ENCODE measurements at places on chromosomes 6 and 20.

GRCh38 chr6:101777646-101778045 lies 384.1 kb downstream of the GRIK2 start:
- no peak for DNase-seq

DNA sequence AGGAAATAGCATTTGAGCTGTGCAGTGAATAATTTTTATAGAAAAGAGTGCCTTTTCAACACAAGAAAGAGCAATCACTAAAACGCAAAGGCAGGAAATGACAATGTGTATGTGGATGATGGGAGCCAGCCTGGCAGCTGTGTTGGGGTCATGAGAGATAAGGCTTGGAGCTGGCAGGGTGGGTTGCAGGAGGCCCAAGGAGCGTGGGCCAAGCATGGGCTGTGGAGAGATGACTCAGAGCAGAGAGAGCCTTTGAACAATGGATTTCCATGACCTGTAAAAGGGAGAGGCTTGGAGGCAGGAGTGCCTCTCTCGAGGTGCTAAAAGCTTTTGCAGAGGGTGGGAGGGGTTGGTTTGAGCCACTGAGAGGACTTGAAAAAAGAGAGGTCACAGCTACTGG lies 6.6 kb upstream of the TBC1D7 start:
- no peak for DNase-seq

- DNase-seq = no peak
These were observed 96.6 kb upstream of the AKIRIN2 start for GRCh38 chr6:87798393-87799278.

- DNase-seq = no peak
These were observed 19.4 kb upstream of the RAET1L start for GRCh38 chr6:150044621-150045145.

GRCh38 chr6:96301781-96302180 lies 219.8 kb upstream of the UFL1 start:
- no peak for DNase-seq

- no peak for DNase-seq
These were observed 198.7 kb downstream of the GPX5 start for GRCh38 chr6:28724395-28724794.

Data from activated CD8-positive, alpha-beta memory T cell treated with anti-CD3 and anti-CD28 coated beads for 48 hours (primary cell).